NCI-H1105 treated with DMSO at 0.1 percent for 48 hours (cell line): ENCODE measurements at places on chromosomes 2 and 18.
A peak's percentile ranks its signal among the peaks of the same experiment; 100 is the strongest.

- no peak for DNase-seq
Observed at GRCh38 chr18:7336623-7337022, 105.7 kb downstream of the LRRC30 start.

DNA sequence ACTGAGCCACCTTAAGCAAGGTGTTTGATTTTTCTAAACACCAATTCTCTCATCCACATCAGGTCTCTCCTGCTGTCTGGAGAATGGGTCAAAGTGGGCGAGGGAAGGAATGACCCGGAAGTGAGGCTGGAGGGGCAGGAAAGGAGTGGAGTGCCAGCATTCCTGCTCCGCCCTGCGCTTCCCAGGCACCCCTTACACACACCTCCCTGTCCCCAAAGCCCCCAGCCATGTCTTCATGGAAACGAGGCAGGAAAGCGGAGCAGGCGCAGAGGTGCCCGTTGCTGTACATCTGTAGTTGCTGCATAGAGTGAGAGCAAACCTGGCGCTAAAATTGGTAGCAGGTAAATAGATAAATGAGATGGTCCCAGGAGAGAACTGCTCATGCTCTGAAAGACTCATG is 27.2 kb upstream of the NT5DC4 start:
- no peak for DNase-seq

- DNase-seq, result no peak
Observed at GRCh38 chr2:71786291-71787107, 333.1 kb downstream of the DYSF start.

GRCh38 chr2:235286622-235287374 is 207.0 kb upstream of the AGAP1 start:
- no peak for DNase-seq

DNA sequence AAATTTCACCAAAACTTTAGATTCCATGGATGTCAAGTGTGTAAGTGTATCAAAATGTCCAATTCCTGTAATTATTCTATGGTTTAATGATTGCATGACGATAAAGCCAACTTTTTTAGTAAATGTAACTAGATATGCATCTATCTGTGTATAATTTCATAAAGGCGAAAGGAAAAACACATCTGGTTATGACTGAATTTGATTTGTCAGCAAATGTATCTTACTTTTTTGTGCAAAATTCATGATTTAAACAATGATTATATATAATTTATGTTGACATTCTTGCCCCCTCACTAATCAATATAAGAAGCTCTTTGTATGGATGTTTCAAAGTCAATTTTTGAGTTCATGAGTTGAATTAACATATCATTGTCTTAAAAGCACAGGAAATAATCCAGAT is 138.5 kb downstream of the KCNJ3 start:
- no peak for DNase-seq

- no peak for DNase-seq
Observed at GRCh38 chr2:189024901-189025618, 50.9 kb downstream of the COL3A1 start.

DNA sequence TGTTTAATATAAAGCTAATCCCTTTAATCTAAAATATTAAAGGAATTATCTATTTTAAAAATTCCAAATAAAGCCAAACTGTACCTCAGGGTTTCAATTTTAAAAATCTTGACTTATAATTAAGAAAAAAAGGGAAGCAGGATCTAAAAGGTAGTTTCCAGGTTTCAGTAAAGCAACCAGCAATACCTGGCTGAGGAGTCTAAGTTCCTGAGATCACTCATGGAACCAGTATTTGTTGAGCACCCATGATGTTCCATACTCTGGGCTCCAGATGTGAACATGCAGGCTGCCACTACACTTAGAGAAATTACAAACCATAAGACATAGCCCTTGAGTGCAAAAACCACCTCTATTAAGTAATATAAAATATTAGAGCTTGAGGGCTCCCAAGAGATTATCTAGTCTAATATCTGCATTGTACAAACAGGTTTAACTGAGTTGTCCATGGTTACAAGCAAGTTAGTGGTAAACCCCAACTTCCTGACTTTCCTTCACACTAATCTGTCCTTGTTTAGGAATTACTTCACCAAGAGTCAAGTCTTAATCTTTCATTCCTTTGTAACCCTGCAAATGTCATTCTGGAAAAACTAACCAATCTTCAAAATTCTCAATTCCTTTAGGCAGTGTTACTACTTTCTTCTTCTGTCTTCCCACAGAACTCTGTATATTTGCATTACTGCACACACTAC is 49.2 kb downstream of the CLASP1 start:
- DNase-seq, result no peak

DNA sequence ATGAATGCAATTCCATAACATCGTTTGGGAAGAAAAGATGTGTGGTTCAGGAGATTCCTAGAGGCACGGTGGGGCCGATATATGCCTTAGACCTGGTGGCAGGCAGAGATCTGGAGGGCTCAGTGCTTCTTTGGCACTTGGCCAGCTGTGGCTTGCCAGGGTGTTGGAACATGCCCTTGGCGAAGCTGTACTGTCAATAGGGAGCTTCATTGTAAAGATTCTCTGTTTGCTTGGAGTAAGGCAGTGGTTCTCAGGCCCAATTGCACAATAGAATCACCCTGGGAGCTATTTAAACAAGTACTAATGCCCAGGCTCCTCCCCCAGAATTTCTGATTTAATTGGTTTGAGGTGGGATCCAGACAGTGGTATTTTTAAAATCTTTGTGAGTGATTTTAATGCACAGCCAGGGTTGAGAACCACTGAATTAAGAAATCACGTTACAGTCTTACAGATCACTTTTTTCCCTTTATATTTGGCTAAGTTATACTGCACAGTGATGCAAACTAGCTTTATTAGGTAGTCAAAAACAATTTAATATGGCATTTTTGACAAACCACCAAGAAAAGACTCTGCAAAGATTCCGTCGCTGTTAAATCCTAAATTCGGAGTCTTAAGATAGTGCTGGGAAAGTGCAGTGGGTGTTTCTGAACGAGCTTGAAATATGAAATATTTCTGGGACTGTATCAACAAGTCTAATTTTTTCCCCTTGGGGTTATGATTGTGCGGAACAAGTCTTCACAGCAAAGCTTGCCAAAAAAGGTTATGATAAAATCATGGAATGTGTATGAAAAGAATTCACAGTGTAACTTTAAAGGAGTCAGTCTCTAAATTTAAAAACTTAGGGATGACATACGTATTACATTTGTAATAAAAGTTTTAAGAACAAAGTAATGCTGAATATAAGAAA is 78.0 kb downstream of the CRIM1 start:
- DNase-seq, result peak; percentile 37
